ENCODE measurements at places on chromosomes 3 and 15. TPM values are rescaled to one million over a fixed set of nuclear protein-coding genes. Genes with fewer than 3 reads are reported as not detected.

DNA sequence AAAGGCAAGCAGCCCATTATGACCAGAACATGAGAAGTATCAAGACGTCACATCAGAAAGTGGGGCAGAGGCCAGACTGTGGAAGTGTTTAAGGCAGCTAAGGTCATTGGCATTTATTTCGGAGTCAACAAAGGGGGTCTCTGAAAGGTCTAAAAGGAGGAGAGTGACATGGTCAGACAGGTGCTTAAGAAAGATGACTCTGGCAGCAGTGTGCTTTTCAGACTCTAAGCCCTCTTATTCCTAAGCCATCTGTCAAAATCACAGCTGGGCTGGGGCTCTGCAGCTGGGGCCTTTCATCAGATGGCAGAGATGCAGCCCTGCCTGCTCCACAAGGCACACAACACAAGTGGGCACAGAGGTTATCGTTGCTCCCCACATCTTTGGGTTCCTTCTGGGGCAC, 14.0 kb downstream of the FBXL22 start:
- no peak for DNase-seq

GRCh38 chr15:58554758-58555157, 123.0 kb downstream of the LIPC start:
- no peak for DNase-seq

DNA sequence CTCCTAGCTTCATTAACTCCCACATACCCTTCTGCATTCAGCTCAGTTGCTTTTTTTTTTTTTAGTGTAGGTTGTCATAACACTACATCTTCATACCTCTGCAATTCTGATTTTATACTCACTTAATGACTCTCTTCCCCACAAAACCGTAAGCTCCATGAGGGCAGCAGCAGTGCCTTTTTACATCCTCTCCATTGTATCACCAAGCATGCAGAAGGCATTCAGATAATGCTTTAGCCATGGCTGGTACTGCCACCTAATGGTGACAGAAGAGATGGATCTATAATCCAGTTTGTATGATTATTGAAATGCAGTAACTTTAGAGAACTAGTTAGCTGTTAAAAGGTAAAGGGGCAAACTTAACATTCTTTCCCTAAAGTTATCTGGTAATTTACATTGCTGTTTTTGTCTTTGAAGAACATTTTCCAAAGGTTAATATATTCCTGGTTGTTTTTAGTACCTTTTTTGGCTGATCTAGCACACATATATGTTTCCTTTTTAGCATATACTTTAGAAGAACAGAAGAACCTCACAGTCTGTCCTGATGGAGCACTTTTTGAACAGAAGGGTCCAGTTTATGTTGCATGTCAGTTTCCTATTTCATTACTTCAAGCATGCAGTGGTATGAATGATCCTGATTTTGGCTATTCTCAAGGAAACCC, 36.8 kb downstream of the ATP1B3 start:
- peak; percentile 64 for DNase-seq

- DNase-seq, result no peak
Observed at GRCh38 chr15:65069179-65069578, 1.4 kb upstream of the RASL12 start.

DNA sequence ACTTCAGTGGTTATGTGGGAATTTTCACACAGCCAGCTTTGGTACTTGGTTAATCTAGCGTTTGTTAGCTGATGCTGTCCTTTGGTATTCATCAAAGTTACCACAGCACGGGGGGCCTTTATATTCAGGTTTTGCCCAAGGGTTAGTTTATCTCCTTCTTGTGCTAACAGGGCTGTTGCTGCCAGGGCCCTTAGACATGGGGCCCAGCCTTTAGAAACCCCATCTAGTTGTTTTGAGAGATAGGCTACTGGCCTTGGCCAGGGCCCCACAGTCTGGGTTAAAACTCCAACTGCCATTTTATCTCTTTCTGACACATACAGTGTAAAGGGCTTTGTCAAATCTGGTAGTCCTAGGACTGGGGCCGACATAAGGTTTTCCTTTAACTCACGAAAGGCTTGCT, 7.5 kb upstream of the DNAAF4 start:
- DNase-seq, result no peak

DNA sequence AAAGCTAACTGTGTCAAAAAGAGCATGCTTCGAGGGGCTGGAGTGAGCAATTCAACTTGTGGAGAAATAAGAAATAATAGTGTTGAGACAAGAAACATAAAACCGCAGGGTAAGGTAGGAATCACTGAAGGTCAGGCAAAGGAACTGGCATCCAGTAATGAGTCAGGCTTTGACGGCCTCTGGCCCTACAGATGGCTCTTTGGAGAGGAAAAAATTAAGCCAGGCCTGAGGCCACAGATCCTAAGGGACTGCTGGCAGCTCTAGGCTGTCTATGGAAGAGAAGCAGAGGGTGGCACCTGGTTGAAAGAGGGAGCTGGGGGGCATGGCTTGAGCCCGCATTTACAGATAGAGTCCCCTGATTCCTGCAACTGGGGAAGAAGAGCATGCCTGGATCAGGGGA, 28.6 kb upstream of the ZSCAN2 start:
- DNase-seq, result no peak

GRCh38 chr3:170711786-170712185, 125.9 kb upstream of the SLC7A14 start:
- no peak for DNase-seq

GRCh38 chr3:45612918-45613602, 18.5 kb downstream of the LIMD1 start:
- peak; percentile 39 for DNase-seq

Gene ZNF80
- total RNA-seq, result not detected

Gene CCDC33
- not detected for total RNA-seq

Gene PP2D1
- not detected for total RNA-seq

Gene GOLGA8T
- total RNA-seq, result 0.06 TPM

Gene FES
- 15.0 TPM for total RNA-seq
